ENCODE measurements at places on chromosomes 11 and 22.

- peak; percentile 8 for DNase-seq
Observed at GRCh38 chr11:10751581-10751940, 515 bp downstream of the CTR9 start.

DNA sequence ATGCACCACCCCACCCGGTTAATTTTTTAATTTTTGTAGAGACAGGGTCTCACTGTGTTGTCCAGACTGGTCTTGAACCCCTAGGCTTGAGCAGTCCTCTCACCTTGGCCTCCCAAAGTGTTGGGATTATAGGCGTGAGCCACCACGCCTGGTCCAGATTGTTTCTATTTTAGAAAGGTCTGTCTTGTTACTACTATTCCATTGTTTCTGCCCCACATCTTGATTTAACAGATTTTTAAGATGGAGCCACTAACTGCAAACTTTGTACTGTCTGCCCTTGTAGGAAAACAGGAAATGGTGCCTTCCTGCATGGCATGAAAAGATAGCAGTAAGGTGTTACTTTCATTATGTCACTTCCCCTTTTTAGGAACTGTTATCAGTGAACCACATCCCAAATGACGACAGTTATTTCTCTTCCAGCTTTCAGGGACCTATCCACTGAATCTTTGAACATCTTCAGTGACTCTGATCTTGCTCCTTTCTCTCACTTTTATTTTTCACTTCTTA lies 23.2 kb downstream of the TAF1D start:
- DNase-seq: no peak

GRCh38 chr11:36657610-36658267 lies 59.7 kb upstream of the RAG2 start:
- no peak for DNase-seq

GRCh38 chr11:116185551-116185950 lies 587.2 kb downstream of the BUD13 start:
- DNase-seq: no peak

DNA sequence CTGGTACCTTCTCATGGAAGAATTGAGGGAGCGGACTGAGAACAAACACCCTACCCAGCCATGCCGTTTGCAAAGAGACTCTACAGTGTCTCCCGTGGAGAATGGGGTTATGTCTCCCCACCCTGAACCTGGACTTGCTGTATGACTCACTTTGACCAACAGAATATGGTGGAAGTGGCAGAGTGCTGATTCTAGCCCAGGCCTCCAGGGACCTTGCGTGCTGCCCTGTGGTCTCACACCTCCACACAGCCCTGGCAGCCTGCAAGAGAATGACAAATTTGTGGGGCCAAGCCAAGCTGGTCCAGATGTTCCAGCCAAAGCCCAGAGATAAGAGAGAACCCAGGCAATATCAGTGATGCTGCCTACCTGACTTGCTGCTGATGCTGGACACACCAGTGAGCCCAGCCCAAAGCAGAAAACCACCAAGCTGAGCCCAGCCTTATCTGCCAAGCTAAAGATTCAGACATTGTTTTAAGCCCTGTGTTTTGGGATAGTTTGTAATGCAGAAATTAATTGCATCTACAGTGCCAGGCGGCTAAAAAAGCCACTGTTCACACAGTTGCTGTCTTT lies 8.1 kb upstream of the LINC01488 start:
- no peak for DNase-seq

DNA sequence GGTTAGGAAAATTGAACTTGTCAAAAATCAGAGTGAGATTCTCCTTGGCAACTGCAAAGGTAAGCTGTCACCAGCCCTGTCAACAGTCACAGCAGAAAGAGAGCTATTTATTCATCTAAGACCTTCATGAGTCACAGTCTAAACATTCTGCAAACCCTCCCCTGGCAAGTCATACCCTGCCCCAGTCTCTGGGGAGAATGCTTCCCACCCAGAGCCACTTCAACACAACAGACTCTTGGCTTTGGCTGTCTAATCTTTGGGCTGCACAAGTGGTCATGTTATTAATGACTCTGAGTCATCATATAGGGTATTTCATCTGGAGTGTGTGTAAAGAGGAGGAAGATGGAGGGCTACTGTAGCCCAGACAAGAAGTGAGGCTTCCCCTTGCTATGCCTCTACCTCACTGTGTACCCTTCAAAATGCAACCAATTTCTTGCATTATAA lies 153.4 kb downstream of the CCDC34 start:
- no peak for DNase-seq

DNA sequence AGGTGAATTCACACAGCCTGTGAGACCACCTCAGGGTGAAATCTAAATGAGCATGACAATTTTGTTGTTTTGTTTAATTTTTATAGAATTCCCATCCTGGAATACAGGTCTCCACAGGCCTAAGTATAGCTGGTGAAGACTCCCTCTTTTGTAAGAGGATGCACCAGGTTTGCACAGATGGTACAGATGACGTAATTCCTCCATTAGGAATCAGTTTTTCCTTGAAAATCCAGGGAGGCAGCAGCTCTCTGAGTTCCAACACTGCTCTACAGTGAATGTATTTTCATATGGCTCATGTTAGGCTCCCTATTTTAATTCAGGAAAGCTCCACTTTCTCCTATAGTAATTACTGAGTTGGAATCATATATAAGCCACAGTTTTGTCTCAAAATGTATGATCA lies 47.2 kb downstream of the USP28 start:
- no peak for DNase-seq

Data from activated CD4-positive, alpha-beta T cell treated with anti-CD3 and anti-CD28 coated beads for 4 hours (primary cell).